ENCODE measurements at places on chromosomes 3 and 15.

DNA sequence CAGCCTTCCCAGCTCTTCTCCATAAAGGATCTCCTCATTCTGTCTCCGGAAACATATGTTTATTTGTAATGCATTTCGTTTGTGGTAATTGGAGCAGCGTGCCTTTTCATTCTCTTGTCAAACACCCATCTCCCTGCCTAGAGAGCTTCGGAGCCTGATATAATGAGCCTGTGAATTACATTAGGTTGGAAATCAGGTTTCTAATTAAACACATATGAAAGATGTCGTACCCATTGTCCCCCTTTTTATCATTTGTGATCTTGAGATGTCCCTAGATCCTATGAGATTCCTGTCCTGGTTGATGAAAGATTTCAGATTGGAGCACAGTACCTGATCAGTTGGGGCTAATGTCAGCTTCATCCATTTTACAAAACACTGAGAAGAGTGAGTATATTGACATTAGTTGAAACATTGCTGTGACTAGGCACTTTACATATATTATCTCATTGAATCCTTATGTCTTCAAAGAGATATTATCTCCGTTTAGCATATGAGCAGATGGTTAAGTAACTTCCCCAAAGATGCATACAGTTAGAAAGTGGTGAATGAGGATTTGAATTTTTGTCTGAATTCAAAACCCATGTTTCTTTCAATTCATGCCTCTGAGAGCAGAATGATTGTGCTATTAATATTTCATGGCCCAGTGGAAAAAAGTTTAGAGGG is 23.1 kb downstream of the SYN2 start:
- DNase-seq = no peak

- no peak for DNase-seq
Observed at GRCh38 chr15:69656271-69657030, 203.8 kb downstream of the RPLP1 start.

GRCh38 chr3:114363554-114364202 is 69.8 kb downstream of the TIGIT start:
- no peak for DNase-seq

DNA sequence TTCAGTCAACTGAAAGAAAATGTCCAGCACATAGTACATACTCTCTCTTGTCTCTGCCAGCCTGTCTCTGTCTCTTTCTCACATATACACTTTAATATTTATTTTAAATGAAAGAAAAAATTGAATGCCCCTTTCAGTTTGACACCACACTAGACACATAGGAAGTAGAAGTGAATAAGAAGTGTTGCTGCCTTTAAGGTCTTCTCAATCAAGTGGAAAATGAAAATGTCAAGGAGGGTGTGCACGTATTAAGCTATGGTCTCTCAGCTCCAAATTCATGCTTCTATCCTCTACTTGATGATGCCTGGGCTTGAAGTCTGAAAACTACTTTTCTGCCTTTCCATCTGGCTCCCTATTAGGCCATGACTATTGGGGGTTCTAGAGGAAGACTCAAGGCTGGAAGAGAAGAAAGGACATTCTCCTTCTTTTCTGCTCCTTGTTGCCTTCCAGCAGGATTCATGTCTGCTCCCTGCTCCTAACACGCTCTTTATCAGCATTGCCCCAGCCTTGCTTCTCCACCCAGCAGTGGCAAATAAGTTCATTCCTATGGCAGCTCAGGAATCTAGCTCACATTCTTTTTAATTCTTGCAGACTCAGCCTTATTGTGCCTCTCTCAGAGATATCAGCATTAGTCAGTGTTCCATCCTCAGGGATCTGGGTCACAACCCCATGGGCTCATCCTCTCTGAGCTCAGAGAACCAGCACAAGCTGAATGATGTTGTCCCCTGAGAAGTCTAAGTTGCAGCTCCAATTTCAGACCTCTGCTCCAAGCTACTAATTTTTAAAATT is 609.1 kb upstream of the GRM7 start:
- DNase-seq = no peak

- no peak for DNase-seq
Observed at GRCh38 chr3:108035751-108036150, 55.1 kb downstream of the CD47 start.

DNA sequence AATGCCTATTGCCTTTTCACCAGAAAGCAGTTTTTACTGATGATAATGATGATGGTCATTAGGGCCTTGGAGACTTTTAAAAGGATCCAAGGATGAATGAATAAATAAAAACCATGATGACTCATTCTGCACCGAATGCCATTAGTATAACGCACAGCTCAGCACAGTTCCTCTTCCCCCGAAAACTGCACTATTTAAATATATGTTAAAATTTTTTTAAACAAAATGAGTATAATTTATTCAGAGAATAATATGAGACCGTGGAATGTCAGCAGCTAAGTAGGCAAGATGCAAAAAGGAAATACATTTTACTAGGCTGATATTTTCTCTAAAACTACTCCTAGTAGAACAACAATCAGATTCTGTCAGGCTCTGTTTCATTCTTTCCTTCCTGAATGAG is 83.4 kb upstream of the NANOGP8 start:
- no peak for DNase-seq

GRCh38 chr15:91496754-91497691 is 356.5 kb upstream of the SLCO3A1 start:
- DNase-seq = no peak

DNA sequence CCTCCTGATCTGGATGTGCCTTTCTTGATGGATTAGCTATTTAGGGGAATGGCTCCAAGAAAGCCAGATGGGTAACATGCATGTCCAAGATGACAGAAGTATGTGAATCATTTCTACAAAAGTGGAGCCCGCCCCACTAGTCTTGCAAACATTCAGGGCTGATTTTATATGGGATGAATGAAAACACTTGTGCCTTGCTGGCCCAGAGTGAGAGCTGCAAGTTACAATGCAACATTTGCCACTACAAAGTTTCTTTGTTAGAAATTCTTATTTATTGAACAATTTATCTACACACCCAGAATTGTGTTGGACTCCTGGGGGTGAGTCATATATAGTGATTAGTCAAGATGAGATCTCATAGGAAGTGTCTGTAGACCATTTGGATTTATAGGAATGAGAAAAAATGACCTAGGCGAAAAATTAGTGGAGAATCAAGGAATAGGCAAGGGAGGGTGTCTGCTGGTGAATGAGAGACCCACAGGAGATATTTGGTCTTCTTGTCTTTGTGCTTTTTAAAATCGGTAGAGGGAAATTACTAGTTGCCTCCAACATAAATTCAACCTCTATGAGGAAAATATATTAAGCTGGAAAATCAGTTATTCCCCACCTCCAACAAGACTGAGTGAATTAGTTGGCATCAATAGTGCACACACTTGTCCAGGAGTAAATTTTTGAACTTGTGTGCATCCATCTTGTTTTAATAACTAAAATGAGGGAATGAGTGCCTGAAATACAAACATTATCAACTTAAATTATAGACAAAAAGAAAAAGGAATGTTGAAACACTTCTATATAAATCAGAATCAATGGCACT is 53.5 kb upstream of the DCBLD2 start:
- no peak for DNase-seq

GRCh38 chr3:66928252-66928651 is 69.9 kb upstream of the KBTBD8 start:
- DNase-seq = no peak
